ENCODE measurements at places on chromosomes 7 and 10.

DNA sequence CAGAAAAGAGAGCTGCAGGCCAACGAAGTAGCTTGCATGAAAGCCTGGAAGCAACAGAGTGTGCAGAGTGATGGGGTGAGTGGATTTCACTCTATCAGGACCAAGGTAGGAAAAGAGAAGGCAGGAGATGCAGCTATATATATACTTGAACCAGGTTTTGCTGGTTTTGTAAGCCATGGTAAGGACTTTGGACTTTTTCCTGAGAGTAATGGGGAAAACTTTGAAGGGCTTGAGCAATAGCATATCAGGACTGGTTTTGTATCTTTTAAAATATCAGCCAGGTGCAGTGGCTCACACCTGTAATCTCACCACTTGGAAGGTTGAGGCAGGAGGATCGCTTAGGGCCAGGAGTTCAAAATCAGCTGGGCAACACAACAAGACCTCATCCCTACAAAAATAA is 120.6 kb upstream of the NRP1 start:
- DNase-seq: no peak

GRCh38 chr10:111996103-111996502 is 187.5 kb downstream of the GPAM start:
- no peak for DNase-seq

DNA sequence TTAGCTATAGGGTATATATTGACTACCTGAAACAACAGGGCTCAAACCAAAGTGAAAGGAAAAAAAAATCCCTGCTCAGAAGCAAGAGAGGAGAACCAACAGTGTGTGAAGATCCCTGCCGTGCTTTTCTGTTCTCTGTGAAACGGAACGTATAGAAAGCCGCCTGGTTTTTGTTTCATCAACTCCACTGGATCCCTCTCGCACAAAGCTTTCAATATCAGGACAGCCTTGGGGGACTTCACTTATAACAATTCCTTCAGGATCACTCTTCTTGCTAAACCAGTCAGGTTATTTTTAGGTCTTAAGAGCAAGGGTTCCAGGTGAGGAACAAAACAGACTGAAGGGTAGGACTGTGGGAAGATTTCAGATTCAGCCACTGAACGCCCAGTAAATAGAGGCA is 151.1 kb upstream of the CACNA2D1 start:
- DNase-seq: no peak

DNA sequence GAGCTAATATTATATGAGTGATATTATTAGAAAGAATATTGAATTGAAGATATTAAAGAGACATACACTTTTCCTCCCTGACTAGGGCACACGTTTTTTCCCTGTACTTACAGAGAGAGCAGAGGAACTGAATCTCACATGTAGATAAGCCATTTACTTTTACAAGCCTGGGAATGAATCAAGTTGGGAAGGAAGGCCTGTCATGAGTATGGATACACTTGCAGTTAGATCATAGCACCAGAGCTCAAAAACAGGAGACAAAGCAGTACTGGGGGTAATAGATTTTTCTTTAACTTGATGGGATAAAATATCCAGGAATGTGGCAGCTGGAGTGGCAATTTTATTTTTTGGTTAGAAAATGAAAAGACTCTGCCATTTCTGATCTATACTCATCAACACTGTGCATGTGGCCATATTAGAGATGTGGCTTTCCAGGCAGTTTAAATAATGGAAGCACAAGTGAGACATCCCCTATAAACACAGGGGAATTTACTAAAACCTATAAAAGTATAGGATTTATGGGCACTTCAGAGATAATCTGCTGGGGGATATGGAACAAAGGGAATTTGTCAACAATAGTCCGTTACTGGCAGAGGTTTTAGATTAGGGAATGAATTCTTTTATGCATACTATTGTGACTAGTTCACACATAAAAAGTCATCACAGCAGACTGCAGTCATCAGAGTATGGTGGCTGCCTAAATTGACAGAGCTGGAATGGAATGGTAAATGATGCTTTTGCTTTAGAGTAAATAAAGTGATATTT is 657.7 kb upstream of the MBL2 start:
- DNase-seq: no peak

DNA sequence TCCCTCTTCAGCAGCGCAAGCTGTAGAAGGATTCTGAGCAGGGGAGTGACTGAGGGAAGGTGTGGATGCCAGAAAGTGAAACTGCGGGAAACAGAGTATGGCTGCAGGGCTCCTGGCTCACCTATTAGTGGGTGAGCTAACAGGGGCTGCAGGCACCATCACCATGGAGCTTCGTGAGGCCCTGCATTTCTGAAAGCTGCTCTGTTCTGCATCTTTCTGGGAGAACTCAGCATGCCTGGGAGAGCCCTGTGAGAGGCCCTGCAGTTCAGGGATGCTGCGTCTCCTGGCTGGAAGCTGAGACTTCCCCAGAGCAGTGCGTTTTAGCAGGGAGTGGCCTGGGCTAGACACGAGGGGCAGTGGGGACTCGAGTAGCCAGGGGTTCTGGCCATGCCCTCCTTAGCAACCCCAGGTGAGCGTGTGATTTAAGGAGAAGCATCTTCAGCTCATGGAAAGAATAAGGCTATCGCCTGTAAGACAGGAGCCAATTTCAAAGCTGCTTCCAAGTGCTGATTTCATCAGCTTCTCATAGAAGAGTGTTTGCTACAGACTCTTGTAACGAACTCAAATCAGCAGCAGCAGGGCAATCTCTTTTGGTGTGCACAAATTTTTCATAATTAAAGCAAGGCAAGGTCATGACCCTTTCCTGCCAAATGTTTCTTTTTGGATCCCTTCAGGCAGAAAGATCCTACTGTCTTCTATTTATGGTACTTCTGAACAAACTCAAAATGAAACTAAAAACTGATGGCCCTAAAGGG is 293.6 kb upstream of the ZNF32 start:
- no peak for DNase-seq

DNA sequence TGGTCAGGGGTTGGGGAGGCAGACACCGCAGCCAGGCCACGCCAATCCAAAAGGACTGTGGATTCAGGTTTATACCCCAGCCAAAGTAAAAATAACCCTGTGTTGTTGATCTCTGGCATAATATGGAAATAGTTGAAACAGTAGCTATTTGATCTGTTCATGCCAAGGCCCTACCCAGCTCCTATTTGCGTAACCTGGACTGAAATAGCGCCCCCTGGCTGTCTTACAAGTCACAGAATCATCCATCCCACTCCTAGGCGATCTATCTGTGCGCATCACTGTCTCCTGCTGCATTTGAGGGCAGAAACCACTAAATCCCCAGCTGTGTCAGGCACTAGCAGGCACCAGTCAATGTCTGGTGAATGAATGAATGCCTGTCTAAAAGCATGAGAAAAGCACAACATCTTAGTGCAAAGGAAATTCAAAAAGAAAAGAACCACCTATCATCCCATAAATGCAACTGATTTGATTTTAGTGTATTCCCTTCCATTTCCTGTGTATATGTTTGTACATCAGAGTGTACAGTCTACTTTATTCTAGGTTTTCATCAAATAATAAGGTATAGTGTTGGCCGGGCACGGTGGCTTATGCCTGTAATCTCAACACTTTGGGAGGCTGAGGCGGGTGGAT is 160.0 kb downstream of the SLIT1 start:
- peak; percentile 86 for DNase-seq

DNA sequence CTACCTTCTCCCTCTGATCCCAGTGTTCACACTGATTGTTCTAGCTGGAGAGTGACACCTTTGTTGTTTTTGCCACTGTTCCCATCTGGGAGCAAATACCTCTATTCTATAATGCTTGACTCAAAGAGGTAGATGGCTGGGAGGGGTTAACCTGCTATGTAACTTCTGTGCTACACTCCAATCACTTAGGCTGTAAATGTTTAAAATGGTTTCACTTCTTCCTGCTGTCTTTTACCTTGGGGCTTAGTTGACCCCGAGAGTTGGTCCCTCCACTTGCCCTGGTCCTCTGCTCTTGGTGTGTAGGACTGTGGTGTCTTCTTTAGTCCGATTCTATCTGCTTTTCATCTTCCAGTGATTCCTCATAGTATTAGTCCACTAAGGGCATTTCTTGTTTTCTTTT is 22.3 kb downstream of the KLHDC10 start:
- DNase-seq: no peak

DNA sequence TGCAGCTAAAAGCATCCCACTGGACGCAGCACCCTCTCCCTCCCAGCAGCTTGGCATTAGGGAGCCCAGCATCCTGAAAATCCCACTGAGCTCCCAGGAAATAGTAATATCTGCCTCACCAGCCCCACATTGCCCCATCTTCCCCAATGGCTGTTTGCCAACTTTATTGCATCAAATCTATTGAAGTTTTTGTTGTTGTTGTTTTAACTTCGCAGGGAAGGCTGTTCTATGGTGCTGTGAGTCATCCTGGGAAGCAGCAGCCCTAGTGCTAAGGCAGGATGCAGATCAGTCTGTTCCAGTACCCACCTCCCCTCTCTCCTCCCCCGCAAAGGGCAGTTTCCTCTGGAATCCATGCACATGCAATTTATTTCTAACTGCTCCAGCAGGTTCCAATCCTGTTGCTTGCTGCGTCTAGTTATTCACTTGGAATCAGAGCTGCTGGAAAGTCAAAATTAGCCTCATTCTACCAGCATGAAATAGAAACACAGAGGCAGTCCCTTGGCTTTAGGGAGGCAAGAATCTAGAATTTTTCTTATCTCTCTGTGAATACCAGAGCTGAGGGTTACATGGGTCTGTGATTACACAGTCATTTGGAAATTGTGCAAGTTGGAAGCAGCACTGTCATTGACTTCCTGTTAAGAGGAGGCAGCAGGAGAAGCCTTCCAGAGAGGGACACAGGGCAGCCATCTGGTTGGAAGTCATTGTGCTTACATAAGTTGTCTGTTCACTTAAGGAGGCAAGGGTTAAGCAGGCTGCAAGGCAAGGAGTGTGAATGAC is 115.9 kb upstream of the CACUL1 start:
- peak; percentile 7 for DNase-seq

GRCh38 chr10:128324058-128324827 is 198.0 kb upstream of the MKI67 start:
- peak; percentile 10 for DNase-seq

DNA sequence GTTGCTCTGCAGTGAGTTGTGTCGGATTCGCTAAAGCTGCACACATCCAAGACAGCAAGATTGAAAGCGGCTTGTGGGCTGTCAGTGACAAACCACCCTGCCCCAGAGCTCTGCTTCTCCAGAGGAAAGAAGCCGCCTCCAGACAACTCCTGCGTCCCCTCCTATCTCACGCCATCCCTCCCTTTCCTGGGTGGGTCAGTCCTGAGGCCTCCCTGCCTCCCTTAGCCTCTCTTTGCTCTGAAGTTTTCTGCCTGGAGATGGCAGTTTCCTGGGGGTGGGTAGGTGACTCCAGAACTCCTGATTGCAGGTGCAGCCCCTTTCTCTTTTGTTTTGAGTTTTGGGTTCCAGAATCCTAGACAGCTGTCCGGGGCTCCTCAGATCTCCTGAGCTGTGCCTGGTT is 78.7 kb downstream of the EMX2 start:
- no peak for DNase-seq

DNA sequence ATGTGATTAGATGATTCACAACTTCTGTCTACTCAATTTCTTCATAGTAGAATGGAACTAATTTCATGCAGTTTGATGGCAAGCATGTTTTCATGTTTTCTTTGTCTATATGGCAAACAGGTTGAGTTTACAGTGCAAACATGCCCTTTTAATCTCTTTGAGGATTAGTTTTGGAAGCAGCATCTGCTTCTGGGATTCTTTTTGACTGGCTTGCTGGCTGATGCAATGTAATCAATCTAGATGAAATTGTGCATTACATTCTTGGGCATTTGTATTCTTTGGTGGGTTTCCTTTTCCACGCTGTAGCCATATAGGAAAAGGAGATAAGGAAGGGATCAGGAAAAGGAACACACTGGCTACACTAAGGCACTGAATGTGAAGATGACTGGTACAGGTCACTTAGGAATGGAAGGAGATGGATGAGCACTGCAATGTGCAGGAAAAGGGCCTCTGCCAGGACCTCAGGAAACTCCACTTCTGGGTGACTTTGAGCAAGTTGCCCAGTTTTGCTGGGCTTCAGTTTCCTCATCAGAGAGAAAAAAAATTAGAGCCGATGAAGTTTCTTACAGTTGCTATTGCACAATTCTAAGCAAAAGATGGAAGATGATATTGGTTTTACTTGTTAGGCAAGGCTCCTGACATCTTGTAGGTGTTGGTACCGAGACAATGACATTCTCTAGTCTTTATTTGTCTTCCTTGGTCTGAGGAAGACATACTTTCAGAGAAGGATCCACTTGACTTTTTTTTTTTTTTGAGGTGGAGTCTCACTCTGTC is 269.1 kb downstream of the SUGCT start:
- DNase-seq: no peak

DNA sequence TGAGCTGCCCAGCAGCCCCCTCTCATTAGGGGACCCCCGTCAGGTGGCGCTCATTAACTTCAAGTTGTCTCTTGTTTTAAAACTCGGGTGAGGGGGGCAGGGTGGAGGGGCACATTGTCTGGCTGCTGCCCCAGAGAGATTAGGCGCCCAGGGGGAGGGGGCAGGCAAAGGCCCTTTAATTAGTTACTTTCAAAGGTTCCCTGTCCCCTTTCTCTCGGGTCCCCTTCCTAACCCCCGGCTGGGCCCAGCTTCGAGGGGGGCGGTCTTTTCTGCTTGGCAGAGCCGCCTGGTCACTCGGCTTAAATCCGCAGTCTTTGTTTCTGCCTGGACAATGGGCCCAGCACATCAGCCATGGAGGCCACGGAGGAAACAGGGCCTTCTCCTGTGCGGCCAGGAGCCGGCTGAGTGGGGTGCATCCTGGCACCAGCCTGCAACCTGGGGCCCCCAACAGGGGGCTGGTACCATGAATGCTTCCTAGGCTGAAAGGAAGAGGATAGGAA is 38.9 kb upstream of the SLF2 start:
- DNase-seq: no peak

DNA sequence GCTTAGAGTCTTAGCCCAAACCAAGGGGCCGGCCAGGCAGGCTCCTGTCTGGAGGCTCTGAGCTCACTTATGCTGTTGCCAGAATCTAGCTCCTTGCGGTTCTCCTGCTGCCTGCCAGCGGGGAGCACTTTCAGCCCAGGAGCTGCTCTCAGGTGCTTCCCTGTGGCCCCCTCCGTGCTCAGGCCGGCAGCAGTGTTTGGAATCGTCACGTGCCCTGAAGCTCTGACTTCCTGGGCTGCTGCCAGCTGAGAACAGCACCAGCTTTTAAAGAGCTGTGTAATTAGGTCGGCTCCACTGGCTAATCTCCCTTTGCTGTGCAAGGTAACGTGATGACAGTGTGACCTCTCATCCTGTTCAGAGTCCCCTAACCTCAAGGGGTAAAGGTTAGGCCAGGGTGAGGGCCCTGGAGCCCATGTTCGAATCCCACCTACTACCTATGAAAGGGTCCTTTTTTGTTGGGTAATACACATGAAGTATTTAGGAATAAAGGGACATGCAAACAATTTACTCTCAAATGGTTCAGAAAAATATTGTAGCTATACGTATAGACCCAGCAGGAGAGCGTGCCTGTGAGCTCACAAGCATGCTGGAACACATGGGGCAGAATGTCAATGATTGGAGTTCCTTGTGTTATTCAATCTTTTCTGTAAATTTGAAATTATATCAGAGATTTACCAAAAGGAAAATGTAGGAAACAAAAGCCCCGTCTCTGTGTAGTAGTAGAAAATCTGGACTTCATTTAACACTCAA is 16.6 kb downstream of the ZNF862 start:
- peak; percentile 49 for DNase-seq
